ENCODE measurements at places on chromosomes 16 and 17.

GRCh38 chr17:57595947-57596695, 149.0 kb downstream of the CCDC182 start:
- DNase-seq = no peak

GRCh38 chr17:78933959-78934568, 8.9 kb upstream of the TIMP2 start:
- peak; percentile 78 for DNase-seq

- no peak for DNase-seq
Measured at GRCh38 chr16:491220-491919, 36.1 kb upstream of the CAPN15 start.

DNA sequence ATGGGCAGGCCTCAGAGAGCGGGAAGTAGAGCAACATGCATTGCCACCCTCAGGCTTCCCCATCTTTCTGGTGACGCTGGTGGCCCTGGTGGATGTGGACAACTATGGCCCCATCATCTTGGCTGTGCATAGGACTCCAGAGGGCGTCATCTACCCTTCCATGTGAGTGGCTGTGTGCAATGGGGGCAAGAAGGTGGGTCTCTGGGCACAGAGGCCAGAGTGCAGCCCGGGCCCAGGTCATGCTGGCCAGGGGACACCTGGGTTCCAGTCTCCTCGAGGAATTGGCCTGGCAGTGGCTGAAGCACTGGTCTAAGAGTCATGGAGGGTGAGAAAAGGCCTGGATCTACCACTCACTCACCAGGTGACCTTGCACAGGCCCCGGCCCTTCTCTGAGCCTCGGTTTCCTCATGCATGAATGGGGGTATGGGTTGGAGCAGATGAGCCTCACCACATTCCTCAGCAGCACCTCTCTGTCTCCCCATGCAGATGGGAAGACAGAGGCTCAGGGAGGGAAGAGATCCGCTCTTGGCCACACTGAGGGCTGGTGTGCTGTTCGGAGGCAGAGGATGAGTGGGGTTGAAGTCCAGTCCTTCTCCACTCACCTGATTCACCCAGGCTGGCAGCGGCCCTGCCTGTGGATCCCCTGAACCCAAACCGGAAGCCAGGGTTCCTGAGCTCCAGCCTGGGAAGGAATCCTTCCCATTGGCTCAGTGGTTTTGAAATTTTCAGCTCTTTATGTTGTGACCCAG, 7.2 kb upstream of the ADGRG3 start:
- DNase-seq = no peak

DNA sequence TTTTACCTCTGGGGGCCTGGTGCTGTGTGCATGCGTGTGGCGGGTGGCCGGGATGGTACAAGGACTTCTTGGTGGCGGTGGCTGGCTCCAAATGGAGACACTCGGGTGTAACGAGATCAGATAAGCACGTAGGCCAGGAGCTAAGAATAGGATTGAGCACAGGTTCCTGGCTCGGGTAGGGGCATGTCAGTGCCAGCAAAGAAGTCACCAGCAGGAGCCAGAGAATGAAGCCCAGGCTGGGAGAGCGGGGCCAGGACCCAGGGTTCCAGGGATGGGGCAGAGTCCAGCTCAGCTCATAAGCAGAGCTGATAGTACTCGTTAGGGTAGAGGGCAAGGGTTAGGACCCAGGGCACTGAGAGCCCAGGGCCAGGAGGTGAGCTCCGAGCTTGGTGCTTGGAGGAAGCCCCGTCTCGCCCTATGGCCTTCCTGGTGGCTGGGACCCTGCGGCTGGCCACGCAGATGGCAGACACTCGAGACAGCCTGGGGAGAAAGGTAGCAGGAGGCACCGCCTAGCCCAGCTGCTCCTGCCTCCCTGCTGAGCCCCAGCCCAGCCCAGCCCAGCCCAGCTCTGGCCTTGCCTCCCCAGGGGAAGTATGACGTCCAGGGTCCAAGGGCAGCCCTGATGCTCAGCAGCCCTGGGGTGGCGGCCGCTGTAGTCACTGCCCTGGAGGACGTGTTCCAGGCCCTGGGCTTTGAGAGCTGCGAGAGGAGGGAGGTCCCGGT, 8.9 kb downstream of the ZNF213 start:
- DNase-seq = no peak

GRCh38 chr16:69796285-69797118, 34.4 kb downstream of the WWP2 start:
- DNase-seq = peak; percentile 54

- DNase-seq = no peak
Measured at GRCh38 chr17:15888436-15888835, 56.5 kb upstream of the ADORA2B start.

GRCh38 chr17:13749891-13750235, 148.1 kb upstream of the HS3ST3A1 start:
- no peak for DNase-seq

GRCh38 chr16:74740795-74741304, 33.8 kb downstream of the FA2H start:
- DNase-seq = peak; percentile 59

DNA sequence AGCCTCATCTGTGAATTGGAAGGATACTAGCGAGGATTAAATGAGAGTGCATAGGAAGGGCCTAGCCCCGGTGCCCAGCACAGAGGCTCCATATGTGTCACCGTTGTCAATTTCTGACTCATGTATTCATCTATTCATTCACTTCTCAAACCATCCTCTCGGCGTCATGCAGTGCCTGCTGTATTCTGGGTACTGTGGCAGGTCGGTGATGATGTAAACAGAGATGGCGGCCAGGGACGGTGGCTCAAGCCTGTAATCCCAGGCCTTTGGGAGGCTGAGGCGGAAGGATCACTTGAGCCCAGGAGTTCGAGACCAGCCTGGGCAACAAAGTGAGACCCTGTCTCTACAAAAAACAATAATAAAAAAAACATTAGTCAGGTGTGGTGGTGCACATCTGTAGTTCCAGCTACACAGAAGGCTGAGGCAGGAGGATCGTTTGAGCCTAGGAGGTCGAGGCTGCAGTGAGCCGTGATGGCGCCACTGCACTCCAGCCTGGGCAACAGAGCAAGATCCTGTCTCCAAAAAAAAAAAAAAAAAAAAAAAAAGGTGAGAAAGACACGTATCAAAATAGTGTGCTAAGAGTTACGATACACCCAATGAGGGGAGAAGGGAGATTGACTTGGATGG, 4.3 kb upstream of the PPP1R1B start:
- no peak for DNase-seq

GRCh38 chr16:56423584-56424403, 1.6 kb downstream of the AMFR start:
- no peak for DNase-seq

DNA sequence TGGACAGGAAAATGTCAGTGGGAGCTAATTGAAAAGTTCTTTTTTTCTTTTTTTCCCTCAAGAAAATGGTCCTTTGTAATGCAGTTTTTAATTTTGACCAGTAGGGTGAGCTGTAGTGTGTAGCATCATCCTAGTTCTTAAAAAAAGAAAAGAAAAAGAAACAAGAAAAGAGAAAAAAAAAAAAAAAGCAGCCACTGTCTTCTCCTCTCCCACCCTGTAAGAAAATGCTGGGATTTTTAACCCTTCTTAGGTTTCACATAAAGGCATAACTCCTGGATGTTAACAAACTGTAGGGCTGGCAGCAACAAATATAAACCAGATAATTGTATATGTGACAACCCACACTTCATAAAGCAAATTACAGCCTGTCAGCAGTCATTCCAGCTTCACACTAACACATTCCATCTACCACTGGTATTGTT, 78.1 kb downstream of the SKAP1 start:
- DNase-seq = no peak

- DNase-seq = no peak
Measured at GRCh38 chr17:57463103-57463885, 207.0 kb downstream of the MSI2 start.

- DNase-seq = no peak
Measured at GRCh38 chr17:72984145-72984925, 108.2 kb downstream of the SLC39A11 start.

DNA sequence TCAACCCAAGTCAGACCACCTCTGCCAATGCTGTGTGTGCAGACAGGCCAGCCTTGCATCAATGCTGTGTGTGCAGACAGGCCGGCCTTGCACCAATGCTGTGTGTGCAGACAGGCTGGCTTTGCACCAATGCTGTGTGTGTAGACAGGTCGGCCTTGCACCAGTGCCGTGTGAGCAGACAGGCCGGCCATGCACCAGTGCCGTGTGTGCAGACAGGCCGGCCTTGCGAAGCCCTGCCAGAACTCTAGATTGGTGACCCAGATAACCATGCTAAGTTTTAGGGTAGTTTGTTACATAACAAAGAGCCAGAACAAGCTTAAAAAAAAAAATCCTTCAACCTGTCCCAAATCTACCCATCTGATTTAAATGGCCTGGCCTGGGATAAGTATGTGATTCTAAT, 54.3 kb downstream of the ELAC2 start:
- DNase-seq = no peak

- no peak for DNase-seq
Measured at GRCh38 chr16:17331071-17331607, 139.6 kb downstream of the XYLT1 start.

DNA sequence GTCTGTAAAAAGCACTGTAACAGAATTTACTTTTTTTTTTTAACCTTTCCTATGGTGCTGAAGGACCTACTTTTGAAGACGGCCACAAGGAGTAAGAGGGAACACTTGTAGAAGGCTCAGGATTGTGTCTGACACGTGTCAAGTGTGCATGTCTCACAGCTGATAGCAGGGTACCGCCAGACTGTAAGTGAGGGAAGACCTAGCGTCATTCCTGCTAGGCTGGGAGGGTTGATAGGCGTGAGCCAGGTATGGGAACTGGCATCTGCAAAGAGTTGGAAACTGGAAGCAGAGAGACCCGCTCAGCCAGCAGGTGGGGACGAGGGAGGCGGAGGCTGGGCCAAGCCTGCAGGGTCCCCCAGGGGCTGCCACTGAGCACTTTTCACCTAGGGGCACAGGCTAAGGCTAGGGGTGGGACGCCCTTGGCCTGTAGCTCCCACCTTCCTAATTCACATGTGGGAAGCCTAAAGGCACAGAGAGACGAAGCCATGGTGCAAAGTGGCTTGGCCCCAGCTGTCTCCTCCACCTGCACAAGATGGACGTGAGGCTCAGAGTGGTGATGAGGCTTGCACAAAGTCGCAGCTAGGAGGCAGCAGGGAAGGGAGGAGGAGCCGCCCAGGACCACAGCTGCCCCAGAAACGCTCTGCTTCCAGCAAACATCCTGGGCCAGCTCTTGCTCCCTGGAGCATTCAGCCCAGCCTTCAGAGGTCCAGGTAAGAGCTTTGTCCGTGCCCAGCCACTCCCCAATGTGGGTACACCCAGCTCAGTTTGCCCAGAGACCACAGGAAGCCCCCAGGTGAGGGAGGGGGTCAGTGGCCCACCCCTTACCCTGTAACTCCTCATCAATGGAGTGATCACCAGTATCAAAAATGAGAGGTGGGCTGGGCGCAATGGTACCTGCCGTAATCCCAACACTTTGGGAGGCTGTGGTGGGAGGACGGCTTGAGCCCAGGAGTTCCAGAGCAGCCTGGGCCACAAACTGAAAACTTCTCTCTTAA, 18.9 kb downstream of the VASN start:
- DNase-seq = no peak

DNA sequence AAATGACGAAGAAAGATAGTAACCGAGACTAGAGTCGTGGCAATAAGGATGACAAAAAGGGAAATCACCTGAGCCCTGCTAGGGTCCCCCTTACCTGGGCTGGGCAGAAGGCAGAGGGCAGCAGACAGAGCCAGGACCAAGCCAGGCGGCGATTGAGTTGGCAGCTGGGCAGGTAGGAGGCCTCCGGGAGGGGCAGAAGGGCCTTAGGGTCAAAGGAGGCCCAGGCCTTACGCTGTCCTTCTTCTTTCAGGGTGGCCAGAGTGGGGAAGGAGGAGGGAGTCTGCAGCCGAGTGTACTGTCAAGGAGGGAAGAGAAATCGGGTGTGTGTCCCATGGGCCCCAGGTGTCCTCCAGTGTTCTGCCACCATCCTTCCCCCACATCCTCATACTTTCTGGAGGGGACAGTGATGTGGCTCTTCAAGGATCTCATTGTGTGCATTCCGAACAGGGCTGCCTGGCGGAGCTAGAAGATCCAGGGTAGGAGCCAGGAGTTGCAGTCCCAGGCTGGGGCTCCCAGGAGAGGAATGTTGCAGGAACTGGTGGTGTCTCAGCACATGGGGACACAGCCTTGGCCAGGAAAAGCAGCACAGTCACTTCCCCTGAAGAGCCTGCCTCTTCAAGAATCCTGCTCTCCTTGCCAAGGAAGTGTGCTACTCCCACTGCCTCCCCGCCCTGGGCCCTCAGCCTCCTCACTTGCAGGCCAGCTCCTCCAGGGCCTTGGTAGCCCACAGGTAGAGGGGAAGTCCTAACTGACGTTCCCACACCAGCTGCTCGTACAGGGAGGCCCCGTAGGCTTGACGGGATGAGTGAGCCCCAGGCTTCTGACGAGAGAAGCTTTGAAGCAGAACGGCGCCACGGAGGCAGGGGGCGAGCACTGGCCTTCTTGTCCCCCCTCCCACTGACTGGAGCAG, 13.2 kb downstream of the CTC1 start:
- no peak for DNase-seq

- no peak for DNase-seq
Measured at GRCh38 chr16:19674485-19674884, 43.5 kb downstream of the KNOP1 start.

DNA sequence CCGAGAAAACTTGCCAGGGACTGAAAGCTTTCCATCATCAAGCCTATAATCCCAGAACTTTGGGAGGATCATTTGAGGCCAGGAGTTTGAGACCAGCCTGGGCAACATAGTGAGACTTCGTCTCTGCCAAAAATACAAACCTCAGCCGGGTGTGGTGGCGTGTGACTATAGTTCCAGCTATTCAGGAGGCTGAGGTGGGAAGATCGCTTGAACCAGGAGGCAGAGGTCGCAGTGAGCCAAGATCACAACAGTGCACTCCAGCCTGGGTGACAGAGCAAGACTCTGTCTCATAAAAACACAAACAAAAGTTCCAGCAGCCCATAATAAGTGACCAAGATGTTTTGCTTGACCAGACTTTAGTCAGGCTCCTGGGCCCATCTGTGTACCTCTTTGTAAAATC, 1.9 kb downstream of the MEAK7 start:
- no peak for DNase-seq

DNA sequence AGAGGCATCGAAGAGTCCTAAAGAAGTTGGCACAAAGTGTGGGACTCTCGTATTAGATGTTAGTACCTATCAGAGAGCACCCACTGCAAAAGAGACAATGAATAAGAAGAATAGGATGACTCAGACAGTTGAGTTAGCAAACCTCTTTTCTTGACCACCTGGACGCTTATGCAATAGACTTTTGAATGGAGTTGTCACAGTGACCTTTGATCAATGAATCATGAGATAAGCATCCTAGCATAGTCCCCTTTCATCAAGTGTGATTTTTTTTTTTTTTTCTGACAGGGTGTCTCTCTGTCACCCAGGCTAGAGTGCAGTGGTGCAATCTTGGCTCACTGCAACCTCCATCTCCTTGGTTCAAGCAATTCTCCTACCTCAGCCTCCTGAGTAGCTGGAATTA, 1417.9 kb upstream of the GOT2 start:
- no peak for DNase-seq
